ENCODE measurements at places on chromosomes 6 and 20. TPM values are rescaled to one million over a fixed set of nuclear protein-coding genes. Genes with fewer than 3 reads are reported as not detected.

Gene ADGRG6
- 1.8 TPM for total RNA-seq

GRCh38 chr6:35026434-35027222 is 114.5 kb downstream of the TCP11 start:
- peak; percentile 50 for DNase-seq

GRCh38 chr6:127272576-127272975 is 5.9 kb downstream of the RNF146 start:
- no peak for DNase-seq

Gene RIMS1
- total RNA-seq: 1.9 TPM

DNA sequence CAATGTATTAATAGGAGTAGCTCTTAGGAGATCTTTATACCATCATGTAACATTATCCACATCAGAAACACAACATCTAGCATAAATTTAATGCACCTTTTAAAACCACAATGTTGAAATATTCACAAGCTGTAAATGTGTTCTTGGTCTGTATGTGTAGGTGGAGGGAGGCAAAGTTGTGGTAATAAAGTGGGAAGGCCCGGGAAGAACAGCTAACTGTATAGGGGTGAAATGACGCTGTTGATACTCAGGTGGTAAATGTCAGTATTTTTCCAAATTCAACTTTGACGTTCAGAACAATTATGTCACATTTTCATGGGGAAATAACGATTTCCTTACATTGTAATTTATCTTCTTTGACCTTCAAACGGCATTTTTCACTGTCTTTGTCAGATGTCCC is 146.0 kb upstream of the STMND1 start:
- DNase-seq: no peak

Measured in LHCN-M2 (cell line).